ENCODE measurements at places on chromosomes 3 and 15.

DNA sequence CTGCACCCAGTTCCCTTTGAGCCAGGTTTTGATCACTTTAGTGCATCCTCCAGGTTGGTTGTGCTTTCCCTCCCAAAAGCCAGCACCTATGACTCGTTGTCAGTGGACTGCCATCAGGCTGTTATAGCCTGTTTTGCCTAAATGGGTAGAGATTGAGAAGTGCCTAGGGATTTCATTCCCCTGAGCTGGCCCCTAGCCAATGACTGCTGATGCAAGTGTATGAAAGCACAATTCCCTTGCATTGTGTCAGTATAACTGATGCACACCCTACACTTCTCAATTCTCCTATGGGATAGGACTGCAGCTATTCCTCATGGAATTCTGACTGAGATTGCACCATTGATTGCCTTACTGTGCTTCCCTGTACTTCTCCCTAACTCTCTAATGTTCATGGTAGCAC, 102.1 kb upstream of the ARPP21 start:
- no peak for DNase-seq

GRCh38 chr3:127473244-127474024, 117.1 kb downstream of the TPRA1 start:
- no peak for DNase-seq

DNA sequence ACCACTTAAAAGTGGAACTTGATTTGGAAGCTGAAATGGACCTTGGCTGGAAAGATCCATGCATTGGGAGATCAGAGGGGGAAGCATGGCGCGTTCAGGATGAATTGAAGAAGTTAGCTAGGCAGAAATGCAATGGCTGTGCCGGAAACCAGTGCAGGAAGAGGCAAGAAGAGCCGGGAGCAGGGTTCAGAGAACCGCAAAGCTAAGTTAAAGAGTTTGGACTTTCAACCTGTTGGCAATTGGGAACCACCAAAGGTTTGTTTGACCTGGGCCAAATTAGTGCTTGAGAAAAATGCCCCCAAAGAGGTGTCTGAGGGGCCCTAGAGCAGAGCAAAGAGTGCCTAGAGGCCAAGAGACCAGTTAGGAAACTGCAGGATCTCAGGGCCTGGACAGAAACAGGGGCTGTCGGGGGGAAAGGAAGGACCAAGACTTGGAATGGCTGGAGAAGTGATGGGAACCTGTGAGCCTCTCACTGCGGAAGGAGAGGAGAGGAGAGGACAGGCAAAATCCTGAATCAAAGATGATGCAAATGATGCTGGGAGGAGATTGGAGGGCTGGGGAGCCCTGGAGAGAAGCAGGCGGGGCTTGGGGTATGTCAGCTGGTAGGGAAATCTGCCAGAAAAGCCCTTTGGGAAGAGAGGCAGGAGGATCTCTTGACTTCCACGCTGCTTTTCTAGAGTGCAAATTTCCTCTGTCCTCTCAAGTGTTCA, 49.3 kb downstream of the FAM174B start:
- DNase-seq, result no peak

- DNase-seq, result no peak
These were observed 686.3 kb downstream of the NTRK3 start for GRCh38 chr15:87570206-87570605.

- peak; percentile 70 for DNase-seq
These were observed 111.6 kb upstream of the PHLDB2 start for GRCh38 chr3:111747490-111747889.

DNA sequence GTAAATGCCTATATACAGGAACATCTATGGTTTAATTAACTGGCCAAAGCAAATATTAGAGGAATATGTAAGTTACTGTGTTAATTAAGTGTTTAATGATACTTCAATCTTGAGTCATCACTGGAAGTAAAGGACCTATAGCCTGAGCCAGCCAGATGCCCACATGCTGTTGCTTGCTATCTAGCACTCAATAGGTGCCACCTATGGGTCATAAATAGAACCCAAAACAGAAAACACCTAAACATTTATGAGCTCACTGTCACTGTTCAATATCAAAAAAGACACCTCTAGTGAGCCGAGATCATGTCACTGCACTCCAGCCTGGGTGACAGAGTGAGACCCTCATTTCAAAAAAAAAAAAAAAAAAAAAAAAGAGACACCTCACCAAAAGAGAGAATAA, 48.4 kb upstream of the IP6K2 start:
- peak; percentile 12 for DNase-seq

- no peak for DNase-seq
These were observed 51.0 kb downstream of the FBLN2 start for GRCh38 chr3:13599887-13600450.

- DNase-seq, result no peak
These were observed 363.6 kb downstream of the NR2F2 start for GRCh38 chr15:96693990-96694517.

DNA sequence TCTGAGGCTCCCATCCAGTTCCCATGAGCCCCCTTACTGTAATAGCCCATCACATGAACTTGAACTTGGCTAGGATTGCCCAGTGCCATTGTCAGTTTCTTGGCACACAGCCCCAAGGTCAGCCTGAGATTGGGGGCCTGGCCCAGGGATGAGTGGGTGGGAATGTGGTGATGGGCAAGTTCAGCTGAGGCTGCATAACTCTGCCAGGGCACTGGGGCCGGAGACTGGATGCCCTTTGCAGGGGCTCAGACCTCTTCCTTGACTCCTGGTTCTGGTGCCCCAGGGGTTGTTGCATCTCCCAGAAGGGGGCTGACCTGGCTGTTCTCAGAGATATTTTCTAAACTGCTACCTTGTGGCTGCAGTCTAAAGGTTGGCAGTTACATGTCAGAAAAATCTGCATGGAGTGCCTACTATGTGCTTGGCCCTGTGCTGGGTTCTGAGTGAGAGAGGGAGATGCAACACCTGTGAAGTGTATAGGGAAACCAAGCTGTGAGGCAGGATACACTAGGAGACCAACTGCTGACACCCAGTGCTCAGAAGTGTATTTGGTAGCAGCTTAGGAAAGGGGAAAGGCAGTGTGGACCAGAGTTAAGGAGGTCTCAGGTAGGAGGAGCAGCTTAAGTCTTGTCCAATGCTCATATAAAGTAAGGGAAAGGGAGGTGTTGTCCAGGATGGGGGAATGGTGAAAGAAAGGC, 74.8 kb upstream of the PRR23C start:
- no peak for DNase-seq
